ENCODE measurements at places on chromosomes 6 and 20.

DNA sequence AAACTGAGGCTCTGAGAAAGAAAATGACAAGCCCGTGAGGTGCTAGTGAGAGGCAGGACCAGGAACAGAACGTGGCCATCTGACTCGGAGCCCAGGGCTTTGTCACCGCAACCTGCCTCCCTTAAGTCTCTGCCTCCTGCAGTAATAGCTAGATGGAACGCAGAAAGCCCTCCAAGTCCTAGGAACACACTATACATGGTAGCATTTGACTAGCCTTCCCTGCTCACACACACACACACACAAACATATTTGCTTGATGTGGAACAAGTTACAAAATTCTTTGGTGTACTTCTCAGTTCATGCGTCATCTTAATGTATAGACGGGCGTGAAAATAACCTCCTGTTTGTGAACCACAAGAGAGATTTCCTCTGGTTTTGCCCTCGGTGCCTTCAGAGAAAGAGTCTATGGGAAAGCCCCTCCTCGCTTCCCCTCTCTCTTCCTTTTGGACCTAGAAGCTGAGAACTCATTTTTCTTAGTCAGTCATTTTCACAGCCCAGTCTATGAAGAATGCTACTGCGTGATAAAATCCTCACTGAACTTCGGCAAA, 38.8 kb downstream of the C6orf52 start:
- DNase-seq: no peak

GRCh38 chr20:20561172-20561571, 151.3 kb downstream of the RALGAPA2 start:
- peak; percentile 60 for DNase-seq

DNA sequence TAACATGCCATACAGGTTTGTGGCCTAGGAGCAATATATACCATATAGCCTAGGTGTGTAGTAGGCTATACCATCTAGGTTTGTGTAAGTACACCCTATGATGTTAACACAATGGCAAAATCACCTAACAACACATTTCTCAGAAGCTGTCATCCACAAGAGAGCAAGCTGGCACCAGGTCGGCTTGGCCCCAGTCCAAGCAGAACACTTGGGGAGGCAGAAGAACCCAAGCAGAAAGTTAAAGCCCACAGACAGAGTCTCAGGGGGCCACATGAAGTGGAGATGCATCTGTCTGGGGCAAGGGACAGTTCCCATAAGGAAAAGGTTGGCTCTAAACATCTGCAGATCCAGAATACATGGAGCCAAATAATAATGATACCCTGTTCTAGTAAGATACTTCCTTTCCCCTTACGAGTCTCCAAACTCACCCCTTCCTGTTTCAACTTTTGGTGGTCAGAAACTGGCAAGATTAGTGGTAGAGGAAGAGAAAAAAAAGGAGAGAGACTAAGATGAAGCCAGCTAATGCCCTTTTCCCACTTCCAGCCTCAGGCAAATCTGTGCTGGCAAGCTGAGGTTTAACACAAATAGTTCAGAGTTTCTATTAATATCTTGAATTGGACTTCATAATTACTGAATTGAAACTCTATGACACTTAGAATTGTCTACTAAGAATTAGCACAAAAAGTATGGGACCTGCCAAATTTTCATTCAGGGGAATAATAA, 29.5 kb downstream of the TCF21 start:
- DNase-seq: no peak

DNA sequence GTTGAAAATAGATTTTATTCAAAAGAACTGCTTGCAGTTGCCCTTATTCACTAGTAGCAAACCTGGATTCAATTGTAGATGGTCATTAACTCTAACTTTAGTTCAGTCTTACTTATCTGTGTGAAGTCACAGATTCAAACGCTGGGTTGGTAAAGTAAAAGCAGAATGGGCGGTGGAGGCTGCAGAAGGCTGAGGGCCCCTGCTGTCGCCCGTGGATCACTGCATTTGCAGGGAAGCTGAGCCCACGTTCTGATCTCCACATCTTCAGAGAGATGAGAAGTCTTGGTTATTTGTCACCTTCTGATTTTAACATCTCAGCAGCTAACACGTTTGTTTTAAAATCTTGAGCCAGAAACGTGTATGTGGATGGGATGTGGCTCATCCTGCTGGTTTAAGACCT, 75.1 kb downstream of the SNX9 start:
- DNase-seq: no peak

DNA sequence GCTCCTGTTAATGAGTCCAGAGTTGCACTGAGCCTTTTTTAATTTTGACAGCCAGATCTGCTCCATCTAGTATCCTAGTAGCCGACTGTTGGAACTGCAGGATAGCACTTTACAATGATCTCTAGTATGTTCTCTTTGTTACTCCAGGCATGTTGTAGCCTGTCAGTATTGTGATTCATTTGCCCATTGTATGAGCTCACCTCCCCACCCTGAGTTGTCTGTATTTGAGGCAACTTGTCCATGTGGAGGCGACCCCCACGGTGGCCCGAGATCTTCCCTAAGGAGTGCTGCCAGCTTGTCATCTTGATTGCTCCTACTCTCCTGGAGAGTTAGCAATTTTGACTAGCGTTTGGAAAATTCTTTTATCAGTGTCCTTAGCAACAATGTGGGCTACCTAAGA, 67.2 kb downstream of the DHX35 start:
- DNase-seq: no peak

DNA sequence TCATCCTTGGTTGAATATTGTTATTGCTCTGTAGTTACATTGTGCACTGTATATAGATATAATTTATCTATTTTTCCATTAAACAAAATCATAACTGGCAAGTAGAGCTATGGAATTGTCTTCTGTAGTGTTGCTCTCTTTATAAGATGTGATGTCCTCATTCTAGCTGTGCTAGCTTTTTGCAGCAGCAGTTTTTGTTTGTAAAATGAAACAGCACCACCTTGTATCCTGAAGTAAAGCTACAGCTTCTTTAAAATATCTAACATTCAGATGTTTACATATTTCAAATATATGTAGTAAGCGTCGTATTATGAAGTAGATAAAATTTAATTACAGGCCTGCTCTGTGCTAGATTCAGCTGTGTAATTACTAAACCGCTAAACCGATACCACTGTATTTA, 328.8 kb upstream of the MANEA start:
- DNase-seq: peak; percentile 10

DNA sequence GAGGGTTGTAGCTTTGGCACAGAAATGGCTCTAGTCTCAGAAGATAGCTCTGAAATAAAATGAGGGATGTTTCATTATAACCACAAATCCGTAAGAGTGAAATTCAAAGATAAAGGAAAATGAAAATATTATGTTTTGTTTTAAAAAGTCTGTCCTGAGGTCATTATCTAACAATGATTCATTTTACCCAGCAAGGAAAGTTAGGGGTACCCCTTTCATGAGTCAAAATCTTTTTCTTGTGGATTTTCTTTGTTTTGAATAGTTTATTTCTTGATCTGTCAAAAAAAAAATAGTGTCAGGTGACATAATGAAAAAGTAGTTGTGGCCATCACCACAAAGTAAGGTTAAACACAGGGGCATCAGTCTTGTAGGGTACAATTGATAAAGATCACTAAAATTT, 59.7 kb upstream of the MYB start:
- DNase-seq: no peak

All from DMS 273 treated with DMSO at 0.1 percent for 48 hours (cell line).